Stimulated activated CD4-positive, alpha-beta T cell treated with anti-CD3 and anti-CD28 coated beads, Interleukin-12 subunit alpha, Interleukin-12 subunit beta, amount 100 ng/mL, for 48 hours (primary cell): ENCODE measurements at places on chromosomes 5 and 9.

GRCh38 chr9:71620331-71620730, 148.0 kb downstream of the CEMIP2 start:
- DNase-seq = no peak

GRCh38 chr5:127813633-127814587, 110.7 kb downstream of the CCDC192 start:
- no peak for DNase-seq

GRCh38 chr9:111700776-111701175, 39.4 kb downstream of the GNG10 start:
- DNase-seq = no peak

DNA sequence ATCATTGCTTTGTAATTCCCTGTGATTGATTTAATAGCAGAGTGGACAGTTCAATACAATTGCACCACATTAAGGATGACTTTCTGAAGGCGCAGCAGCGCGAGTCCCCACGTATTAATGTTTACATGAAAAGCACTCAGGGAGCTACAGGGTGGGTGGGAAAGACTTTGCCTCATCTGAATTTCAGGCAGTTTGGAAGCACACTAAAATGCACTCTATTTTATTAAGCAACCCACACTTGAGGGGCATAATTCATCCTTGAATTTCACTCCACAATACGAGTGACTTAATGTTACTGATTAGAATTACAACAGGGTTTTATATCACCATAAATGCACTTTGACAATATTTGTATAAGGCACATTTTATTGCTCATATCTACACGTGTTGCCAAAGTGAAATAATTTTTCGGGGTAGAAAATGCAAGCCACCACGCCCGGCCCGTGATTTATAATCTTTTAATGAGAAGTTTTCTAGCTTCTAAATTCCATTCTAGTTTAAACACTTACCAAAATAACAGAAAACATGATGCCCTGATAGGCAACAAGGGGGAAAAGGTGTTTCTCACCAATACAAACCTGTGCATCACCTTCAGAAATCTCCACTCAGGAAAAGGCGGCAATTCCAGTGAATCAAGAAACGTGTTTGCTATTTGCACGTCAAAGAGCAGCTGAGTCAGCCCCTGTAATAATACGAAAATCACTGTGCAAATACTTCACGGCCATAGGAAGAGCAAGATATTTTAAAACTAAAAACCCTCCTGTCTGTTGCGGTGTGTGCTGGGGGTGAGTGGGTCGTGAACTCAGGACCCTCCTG, 40.5 kb downstream of the IRX4 start:
- no peak for DNase-seq

GRCh38 chr9:14273696-14274121, 40.2 kb downstream of the NFIB start:
- DNase-seq = no peak
